AG20443 (cell line): ENCODE measurements at places on chromosomes 7 and 10.

DNA sequence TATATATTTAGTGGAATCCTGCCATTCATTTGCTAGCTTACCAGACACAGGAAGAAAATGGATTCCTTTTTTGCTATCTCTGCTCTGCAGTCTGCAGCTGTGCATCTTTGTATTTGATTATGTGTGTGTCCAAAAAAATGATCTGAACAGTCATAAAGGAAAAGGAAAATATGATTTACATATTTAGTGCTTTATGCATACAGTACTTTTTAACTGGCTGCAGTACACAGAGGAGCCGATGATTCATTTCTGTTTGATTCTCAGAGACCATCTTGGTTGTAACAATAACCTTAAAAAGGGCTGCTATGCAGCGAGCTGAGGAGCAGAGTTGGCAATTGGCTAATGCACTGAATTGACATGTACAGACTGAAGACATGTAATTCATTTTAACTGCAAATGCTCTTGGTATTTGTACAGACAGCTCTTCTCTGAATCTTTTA is 151.3 kb upstream of the FZD1 start:
- DNase-seq, result no peak

GRCh38 chr10:95217476-95217875 is 23.4 kb downstream of the ACSM6 start:
- no peak for DNase-seq

DNA sequence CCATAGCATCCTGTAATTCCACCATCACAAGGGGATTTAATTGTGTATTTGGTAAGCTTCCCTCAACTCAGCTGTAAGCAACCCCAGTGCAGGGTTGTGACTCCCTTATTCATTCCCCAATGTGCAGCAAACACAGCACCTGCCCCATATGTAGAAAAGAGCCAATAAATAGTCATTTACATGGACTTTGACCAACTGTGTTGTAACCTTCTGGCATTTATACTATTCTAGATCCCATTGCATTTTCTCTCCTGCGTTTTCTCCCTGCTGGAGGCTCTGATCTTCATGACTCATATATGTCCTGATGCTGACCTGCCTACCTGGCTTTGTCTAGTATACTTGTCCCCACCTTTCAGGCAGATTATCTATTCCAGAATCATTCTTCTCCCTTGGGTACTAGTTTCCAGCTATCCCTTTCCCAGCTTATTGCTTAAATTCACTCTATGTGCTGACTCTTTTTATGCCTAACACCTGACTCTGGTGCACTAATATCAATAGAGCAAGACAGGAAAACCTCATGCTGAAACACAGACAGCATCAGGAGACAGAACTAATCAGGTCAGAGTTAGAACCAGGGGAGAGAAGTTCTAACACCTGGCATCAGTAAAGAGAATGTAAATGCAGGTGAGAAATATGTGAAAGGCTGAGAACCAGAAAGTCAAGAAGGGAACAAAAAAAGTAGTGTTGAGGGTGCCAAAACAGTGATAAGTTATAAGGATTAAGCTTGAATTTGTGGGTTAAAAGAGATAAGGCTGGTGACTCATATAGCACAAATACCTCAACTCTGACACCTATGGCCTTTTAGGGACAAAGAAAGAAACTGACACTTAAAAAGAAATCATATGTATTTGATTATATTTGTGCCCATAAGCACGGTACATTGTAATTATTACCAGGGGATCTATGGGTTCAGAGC is 402.7 kb downstream of the IPMK start:
- no peak for DNase-seq

GRCh38 chr10:100174699-100175677 is 10.8 kb downstream of the ERLIN1 start:
- DNase-seq, result no peak

DNA sequence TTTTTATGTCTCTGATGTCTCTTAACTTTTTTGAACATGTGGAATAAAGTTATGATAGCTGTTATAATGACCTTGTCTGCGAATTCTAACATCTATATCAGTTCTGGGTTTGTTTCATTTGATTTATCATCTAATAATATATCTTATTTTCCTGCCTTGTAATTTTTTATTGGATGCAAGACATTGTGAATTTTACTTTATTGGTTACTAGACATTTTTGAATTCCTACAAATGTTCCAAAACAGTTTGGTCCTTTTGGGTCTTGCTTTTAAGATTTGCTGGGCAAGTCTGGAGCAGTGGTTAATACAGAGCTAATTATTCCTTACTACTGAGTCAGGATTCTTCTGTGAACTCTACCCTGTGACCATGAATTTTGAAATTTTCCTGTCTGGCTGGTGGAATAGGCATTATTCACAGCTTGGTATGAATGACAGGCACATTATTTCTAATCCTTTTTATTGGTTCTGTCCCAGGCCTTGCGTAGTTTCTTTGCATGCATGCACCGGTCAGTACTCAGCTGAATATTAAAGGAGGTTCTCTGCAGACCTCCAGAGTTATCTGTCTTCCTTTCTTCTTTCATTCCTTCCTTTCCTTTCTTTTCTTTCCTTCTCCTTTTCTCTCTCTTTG is 9.0 kb downstream of the CUTC start:
- DNase-seq, result no peak

- DNase-seq, result no peak
Observed at GRCh38 chr7:1857487-1858421, 187.7 kb downstream of the ELFN1 start.

DNA sequence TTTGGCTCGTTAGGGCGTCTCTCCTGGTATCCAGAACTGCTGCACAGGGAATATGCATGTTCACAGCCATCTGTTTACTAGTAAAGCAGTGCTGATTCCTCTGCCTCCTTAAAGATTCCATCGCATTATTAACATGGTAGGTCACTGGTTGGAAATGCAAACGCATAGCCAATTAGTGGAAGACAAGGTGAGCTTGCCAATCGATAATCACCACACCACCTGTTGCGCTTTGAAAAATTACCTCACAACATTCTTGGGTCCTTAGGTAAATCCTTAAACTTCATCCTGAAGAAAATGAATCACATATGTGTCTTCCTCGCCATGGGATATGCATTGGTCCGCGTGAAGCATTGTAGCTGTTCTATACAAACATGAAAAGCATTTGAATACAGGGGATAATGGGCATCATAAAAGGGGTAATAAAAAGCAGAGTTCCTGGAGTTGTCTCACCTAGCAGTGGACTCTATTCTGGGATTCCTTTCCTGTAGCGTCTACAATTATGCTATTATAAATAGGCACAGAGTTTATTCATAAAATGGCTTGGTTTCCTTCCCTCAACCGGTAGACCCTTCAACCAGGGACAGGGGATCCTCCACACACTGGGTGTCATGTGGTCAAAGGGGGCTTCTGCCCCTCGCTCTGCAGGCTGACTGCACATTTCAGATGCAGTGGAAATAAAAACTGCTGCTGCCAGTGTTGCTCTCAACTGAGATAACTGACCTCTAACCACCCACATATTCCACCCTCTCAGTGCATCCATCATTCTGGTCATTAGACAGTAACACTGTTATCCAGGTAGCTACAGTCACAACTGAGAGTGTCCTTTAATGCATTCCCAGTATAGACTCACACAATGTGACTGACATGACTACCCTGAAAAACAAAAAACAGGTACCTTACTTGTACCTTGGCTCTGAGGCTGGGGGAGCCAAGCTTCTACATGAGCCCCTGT is 389.2 kb upstream of the NFE2L3 start:
- DNase-seq, result no peak

DNA sequence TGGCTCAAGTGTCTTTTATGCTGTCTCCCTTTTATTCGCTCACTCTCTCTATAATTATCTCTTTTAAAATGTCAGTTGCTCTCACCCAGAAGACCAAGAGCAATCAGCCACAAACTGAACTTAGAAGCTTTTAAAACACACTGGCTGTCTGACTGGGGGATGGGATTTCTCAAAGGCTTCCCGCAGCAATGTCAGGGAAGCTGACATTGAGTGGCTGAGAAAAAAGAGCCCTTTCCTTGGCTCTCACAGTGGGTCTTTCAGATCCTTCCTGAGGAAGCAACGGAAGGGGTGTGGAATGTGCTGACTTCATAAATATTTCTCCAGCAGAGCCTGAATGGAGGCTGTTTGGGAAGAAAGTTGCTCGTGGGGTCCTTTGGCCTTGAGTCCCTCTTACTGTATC is 445.7 kb upstream of the C7orf33 start:
- DNase-seq, result no peak
